ENCODE measurements at places on chromosomes 6 and 20.

DNA sequence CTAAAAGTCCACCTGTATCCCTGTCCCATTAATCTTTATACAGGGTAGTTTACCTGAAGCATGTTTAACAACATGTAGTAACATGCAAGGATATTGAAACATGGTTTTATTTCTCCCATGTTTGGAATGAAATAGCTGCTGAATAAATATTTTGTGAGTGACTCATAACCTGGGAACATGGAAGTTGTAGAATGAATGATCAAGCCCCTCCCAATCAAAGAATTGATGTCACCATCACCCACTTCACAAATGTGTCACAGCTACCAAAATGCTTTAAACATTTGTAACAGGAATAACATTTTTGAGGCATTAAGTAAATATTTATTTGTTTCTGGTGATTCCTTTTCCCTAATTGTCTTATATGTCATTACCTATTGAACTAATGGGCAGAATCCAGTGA is 58.9 kb upstream of the TNFAIP3 start:
- peak; percentile 66 for DNase-seq

- no peak for DNase-seq
These were observed 13.6 kb downstream of the GLP1R start for GRCh38 chr6:39062014-39062740.

- DNase-seq, result peak; percentile 44
These were observed 35.9 kb upstream of the PRL start for GRCh38 chr6:22332711-22333110.

- DNase-seq, result peak; percentile 58
These were observed 107.5 kb downstream of the SLC22A3 start for GRCh38 chr6:160455541-160456213.

- no peak for DNase-seq
These were observed 100.3 kb downstream of the REV3L start for GRCh38 chr6:111382476-111383294.

- DNase-seq, result no peak
These were observed 107.8 kb upstream of the MANEA start for GRCh38 chr6:95469511-95469910.

DNA sequence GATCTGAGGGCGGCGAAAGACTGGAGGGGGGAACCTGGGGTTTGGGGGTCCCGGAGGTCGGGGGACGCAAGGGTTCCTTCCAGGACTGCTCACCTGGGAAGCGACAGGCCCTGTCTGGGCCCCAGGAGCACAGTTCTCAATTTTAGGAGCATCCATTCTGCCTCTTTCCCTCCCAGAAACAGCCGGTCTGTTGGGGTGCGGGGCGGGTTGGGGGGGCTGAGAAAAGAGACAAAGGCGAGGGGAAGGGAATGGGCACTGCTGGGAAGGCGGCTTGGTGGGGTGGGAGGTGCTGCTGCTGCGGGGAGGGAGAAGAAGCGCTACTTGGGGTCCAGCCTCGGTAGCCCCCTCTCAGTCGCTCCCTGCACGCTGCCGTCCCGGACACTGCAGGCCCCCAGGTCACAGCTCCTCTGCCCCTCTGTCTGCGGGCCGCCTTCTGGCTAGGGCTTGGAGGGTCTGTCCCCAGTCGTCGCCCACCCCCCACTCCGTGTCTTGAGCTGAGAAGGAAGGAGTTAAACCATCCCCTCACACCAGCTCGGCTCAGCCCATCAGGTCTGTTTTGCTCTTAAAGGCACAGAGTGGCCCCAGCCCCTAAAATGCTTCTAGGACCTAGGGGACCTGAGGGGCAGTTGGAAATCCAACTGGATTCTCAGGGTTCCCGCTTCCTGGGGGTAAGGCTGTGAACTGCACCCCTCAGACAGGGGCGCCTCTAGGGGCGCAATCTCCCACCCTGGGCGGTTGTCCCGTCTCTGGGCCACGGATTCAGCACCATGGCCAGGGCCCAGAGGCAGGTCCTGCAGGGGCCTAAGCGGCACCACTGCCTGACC is 690 bp downstream of the GDAP1L1 start:
- peak; percentile 50 for DNase-seq

DNA sequence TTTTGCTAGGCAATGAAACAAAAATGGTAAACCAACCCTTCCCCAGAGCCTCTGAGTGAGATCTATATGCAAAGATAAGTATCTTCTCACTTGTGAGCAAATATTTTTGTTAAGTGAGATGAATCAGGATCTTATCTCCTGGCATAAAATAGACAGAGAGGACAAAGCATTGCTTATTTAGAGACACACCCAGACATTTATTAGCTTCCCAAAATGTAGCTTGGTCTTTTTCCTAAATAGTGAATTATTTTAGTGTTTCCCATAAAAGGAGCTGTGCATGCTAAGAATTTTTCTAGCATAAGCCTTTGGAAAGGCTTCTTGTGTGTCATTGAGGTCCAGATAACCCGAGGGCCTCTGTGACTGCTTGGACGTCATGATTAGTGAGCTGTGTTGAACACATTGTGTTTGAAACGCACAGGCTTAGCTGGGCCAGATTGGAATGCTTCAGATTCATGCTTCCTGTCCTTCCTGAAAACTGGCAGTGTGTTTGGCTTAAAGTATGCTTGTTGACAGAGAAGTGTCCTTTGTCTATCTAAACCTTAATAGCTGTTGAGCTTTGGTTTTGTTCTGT is 16.5 kb downstream of the MTHFD1L start:
- peak; percentile 66 for DNase-seq

- no peak for DNase-seq
These were observed 319.6 kb upstream of the QKI start for GRCh38 chr6:163094881-163095280.

GRCh38 chr20:62366370-62367135 is 559 bp downstream of the LAMA5 start:
- peak; percentile 46 for DNase-seq

DNA sequence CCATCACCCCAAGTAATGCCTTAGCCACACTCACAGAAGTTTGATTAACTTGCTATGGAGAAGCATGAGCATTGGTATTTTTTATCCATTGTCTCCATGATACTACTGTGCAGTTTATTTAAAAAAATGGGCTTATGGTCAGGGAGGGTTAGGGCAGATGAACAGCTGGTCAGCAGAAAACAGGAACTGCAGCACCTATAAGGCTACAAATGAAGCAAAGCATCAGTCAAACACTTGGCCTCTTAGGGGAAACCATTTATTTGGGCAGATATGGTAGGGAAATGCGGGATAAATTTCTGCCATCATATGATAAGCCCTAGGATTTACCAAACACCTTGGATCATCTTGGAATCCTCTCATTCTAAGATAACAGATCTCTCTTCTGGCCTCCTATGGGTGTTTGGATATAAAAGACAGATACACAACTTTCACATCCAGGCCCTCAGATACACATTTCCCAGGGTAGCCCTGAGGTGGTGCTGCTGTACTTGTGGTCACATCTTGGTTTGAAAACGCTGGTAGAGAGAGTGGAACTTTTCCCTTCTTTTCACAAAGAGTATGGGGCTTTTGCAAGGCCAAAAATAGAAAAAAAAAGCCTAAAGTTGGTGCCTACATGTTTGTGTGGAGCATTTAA is 42.8 kb upstream of the AHI1 start:
- no peak for DNase-seq

DNA sequence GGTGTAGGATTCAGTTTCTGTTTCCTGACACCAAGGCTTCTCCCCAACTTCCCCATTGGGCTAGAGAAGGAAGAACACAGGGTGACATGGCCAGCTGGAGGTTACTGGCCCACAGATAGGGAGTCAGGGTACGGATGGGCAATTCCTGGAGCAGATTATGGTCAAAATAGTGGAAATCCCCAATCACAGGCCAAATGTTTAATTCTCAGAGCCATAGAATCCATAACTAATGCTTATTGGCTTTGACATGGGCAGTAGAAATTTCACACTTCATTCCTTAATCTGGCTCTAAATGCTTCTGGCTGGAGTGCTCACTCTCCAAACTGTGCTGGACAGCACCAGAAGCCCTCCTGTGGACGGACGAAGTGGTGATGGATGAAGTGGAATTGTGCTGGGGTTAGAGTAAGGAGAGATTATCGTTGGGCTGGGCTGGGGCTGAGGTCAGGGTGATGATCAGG is 887 bp downstream of the SIGLEC1 start:
- no peak for DNase-seq

DNA sequence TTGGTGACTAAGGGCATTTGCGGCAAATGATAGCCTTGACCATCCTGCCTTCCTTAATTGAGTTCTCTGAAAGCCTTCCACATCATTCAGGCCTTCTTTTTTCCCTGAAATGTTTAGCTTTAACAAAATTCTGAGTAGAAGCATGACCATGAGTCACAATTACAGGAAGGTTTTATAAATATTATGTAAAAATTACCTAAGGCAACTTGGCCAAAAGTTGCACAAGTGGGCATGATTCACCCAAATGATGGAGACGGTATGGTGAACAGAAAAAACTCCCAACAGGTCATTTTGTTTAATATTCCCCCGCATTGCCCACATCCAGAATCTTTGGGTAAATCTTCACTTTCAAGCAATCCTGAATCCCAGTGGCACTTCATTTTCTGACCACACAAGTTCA is 37.0 kb downstream of the MC3R start:
- no peak for DNase-seq

- no peak for DNase-seq
These were observed 42.7 kb upstream of the MYL9 start for GRCh38 chr20:36498386-36499179.

- peak; percentile 82 for DNase-seq
These were observed 20.8 kb upstream of the HCK start for GRCh38 chr20:32031007-32031958.

DNA sequence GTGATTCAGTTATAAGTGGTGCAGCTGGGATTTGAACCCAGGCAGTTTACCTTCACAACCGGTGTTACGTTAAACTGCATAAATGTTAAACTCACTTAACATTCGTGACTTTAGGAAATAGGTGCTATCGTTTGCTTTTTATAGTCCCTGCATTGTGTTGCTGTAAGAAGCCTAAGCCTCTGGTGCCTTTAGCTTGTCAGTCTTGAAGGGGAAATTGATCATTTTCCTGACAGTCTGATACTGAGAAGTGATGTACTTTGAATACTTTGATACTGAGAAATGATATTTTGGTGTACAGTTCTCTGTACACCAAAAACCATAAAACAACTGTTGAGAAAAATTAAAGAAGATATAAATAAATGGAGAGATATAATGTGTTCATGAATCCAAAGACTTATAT is 52.5 kb upstream of the NEDD9 start:
- no peak for DNase-seq

DNA sequence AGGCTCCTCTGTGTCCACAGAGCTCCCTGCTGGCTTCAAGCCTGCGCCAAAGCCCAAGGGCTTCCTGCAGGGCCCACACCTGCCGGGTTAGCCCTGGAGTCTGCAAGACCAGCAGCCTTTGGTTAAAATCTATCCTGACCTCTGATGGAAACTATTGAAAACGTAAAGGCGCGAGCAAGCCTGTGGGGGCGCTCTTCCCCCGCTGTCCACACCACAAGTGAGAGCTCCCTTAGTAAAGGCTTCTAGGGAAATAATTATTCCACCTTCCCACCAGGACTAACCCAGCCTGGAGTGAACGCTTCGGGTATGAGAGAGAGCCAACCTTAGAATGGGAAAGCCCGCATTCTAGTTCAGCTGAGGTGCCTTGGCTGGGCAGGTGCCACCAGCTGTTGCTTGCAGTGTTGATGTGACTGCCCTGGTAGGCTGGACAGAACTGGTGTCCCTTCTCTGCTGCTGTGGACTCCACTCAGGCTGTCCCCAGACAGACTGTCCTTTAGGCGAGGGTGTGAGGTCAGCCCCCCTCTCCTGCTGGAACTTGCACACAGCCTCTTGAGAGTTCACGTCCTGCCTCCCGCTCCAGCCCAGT is 68.7 kb downstream of the SYTL3 start:
- no peak for DNase-seq

DNA sequence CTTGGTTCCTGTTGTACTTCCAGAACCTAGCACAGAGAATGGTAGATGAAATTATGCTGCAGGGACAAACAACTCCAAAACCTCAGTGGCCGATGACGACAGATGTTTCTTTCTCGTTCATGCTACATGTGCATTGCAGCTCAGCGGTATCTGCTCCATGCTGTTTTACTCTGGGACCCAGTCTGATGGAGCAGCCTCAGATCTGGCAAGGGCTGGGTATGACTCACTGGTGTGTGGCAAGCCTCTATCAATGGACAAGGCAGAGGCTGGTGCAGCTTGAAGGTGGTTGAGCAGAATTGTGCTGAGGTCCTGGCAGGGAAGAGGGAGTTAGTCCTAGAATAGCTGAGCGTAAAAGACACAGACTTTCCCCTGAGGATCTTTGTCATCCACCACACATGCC is 10.3 kb upstream of the BLCAP start:
- no peak for DNase-seq

GRCh38 chr6:2688401-2689064 is 62.2 kb downstream of the MYLK4 start:
- peak; percentile 85 for DNase-seq

GRCh38 chr20:9040863-9041524 is 27.9 kb upstream of the PLCB4 start:
- no peak for DNase-seq

GRCh38 chr20:24764027-24764793 is 184.9 kb upstream of the CST7 start:
- no peak for DNase-seq

- no peak for DNase-seq
These were observed 171.6 kb upstream of the PHACTR1 start for GRCh38 chr6:12544821-12545565.

DNA sequence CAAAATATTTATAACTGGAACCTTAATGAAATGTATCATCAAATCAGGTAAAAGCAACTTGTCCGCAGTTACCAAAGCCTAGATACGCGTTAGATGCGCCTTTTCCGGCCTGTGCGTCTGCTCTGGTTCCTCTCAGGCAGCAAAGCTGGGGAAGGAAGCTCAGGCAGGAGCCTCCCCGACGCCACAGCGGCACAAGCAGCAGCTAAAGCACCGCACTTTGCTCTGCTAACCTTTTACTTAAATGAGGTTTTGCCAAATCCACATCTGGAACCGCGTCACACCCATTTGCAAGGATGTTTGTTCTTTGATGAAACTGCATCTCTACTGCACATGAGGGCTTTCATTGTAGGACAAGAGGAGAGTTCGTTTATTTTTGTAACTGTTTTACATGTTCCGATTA is 36.8 kb downstream of the THBS2 start:
- DNase-seq, result no peak

DNA sequence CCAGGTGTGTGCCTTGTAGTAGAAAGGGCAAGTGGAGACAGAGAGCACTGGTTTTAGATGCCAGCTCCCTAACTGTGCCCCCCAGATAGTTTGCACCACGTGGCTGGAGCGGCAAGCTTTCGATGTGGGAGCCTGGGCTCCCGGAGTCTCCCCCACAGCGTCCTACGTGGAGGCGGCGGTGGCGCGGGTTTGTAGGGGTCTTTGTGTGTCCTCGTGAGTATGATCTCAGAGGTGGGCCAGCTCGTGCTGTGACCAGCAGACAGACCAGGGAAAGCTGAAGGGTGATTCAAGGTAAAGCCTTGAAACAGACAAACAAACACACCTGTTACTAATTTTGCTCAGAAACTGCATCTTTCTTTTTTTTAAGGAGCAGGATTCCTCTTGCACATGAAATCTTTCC is 5.6 kb upstream of the KCNK16 start:
- DNase-seq, result no peak

DNA sequence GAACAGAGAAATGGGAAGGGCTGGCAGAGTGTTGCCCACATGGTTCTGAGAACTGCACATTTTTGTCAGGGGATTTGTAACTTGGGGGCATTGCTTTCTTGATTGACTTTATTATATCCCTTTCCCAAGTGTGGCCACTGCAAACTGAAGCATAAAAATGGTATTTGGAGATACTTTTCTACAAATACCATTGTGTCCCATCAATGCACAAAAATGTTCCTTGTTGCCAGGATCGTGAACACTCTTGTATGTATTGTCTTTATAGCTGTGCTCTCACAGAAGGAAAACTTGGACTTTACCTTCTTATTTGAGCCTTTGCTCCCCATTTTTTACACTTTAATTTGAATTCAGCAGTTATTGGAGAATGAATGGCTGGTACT is 57.1 kb upstream of the C20orf144 start:
- no peak for DNase-seq

GRCh38 chr6:148470606-148471465 is 128.2 kb downstream of the SASH1 start:
- DNase-seq, result no peak
